ENCODE measurements at places on chromosomes 2 and 18.

DNA sequence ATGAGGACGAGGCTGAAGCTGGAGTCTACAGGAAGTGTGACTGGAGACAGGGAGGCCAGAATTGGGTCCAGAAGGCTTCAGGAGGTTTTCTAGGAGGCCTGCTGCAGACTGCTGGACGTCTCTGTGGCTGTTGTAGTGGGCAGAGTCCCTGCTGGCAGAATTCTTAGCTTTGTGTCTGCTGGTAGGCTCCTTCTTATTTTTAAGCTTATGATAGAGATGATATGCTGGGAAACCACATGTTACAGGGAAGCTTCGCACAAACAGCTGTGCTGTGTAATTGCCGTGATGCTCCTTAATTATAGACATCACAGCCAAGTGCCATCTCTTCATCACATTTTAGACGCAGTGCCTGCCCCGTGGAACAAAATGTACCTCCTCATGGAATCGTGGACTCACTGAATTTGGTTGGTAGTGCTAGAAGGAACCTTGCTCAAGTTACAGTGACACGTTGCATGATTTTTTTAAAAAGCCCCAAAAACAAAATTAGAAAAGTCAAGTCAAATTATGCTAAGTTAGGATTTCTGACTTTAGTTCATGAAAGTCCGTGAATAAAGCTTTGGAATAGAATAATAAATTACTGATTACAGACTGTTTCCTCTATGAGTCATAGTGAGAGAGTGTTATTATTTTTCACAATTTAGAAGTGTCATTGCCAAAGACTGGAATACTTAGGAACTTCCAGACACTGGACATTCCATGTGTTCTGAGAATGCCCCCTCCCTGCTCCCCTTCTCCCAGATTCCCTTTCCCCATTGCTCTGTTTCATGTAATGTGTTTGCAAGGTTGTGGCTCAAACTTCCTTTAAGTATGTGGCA, 144.1 kb downstream of the FHOD3 start:
- no peaks in the 10 kb centered on the region for H3K27me3 ChIP-seq
- DNase-seq: no peak
- peaks cover 22% of the 10 kb centered on the region for H3K4me1 ChIP-seq
- no peak overlapping the region for H3K4me3 ChIP-seq
- peak overlapping the region; percentile 72 for H3K27ac ChIP-seq

DNA sequence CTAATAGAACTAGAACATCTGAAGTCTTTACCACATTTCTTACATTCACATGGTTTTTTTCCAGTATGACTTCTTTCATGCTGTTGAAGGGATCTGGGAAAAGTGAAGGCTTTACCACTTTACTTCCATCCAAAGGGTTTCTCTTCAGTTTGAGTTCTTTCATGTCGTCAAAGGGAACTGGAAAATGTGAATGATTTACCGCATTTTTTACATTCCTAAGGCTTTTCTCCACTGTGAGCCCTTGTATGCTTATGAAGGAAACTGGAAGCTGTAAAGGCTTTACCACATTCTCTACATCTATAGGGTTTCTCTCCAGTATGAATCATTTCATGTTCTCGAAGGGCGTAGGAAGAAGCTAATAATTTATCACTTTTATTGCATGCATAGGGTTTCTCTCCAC, 46.7 kb downstream of the NBEAL1 start:
- H3K27ac ChIP-seq: no peak overlapping the region
- no peaks in the 10 kb centered on the region for H3K27me3 ChIP-seq

- no peaks in the 10 kb centered on the region for H3K36me3 ChIP-seq
- DNase-seq: no peak
- peaks cover 18% of the 10 kb centered on the region for H3K4me1 ChIP-seq
- H3K27me3 ChIP-seq: no peaks in the 10 kb centered on the region
Observed at GRCh38 chr18:51188024-51188701, 9.3 kb downstream of the MEX3C start.

- H3K4me3 ChIP-seq: no peak overlapping the region
- no peak overlapping the region for H3K27ac ChIP-seq
- no peaks in the 10 kb centered on the region for H3K27me3 ChIP-seq
- no peaks in the 10 kb centered on the region for H3K4me1 ChIP-seq
Observed at GRCh38 chr18:78965917-78966792, 13.5 kb upstream of the SALL3 start.

DNA sequence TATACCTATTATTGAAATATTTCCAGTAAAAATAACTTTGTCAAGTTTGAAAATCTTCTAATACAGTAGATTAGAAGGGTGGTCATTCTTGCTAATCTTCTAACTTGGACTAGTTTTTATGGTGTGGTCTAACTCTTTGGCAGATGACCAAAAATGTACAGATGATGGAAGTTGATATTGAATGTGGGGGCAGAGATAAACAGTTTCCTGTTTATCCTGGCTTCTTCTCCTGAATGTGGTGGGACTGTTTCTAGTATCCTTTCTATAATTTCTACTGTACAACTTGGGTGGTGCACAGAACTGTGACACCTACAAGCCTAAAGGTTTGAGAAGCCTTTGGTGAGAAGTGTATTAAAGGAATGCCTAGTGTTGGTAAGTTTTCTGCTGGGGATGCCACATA, 178.7 kb downstream of the PDE11A start:
- no peaks in the 10 kb centered on the region for H3K36me3 ChIP-seq
- no peak overlapping the region for H3K27ac ChIP-seq
- no peaks in the 10 kb centered on the region for H3K4me1 ChIP-seq
- no peak for DNase-seq
- H3K27me3 ChIP-seq: no peaks in the 10 kb centered on the region

GRCh38 chr2:222548992-222549391, 106.9 kb downstream of the FARSB start:
- H3K36me3 ChIP-seq: no peaks in the 10 kb centered on the region
- DNase-seq: no peak
- H3K4me3 ChIP-seq: no peak overlapping the region
- no peaks in the 10 kb centered on the region for H3K27me3 ChIP-seq
- no peak overlapping the region for H3K27ac ChIP-seq

GRCh38 chr2:241636182-241637017, 558 bp downstream of the THAP4 start:
- peak overlapping the region; percentile 82 for H3K4me3 ChIP-seq
- H3K27ac ChIP-seq: peak overlapping the region; percentile 100
- no peak for DNase-seq
- no peaks in the 10 kb centered on the region for H3K27me3 ChIP-seq

DNA sequence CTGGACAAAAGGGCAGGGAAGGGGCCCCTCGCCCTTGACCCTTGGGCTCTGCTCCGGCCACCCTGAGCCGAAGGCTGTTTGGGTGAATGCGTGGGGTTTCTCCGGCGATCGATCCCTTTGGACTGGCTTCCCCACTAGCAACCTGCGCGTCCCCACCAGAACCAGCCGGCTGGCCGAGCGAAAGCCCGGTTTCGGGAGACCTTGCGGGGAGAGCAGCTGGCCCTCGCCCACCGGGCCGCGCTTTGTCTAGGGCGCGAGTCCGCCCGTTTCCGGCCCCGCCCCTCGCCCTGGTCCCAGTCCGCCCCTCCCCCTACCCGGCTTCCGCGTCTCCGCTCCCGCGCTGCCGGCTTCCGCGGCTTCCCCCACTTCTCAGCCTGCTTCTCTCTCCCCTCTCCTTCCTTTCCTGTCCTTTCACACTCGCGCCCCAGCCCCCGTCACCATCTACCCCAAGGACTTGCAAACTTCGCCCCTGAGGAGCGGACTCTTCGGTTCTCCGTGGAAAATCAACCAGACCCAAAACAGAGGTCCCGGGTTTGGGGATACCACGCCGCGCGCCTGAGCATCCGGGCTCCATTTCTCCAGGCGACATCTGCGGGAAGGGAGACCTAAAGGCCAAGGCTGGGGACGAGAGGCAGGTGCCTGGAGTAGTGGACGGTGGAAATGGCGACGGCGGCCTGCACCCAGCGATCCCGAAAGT, 48.0 kb upstream of the ATP6V1B1 start:
- H3K27me3 ChIP-seq: peaks cover 40% of the 10 kb centered on the region
- peak overlapping the region; percentile 66 for H3K4me3 ChIP-seq
- no peak overlapping the region for H3K27ac ChIP-seq
- H3K36me3 ChIP-seq: no peaks in the 10 kb centered on the region
- peaks cover 29% of the 10 kb centered on the region for H3K4me1 ChIP-seq

DNA sequence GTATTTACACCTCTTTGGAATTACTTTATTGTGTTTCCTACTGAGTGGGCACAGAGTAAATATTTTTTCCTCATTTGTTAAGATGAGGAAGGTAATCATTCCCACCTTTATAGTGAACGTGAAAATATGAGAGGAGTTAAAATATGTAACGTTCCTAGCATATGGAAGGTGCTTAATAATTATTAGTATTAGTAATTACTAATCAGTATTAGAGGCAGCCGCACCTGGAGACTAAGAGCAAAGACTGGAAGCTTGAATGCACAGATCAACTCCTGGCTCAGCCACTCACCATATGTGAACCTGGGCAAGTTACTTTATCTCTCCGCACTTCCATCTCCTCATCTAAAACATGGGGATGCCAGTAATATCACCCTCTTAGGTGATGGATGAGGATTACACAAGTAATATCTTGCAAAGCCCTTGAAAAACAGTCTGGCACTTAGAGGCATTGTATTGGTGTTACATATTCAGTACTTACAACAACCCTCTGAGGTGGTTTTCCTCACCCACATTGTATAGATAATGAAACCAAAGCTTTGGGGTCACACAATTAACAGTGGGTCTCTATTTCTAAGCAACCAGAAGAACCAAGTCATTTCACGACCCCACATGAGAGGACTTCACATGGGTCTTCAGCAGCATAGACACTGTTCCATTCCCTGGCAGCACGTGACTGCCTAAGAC, 100.3 kb upstream of the KCTD1 start:
- no peak overlapping the region for H3K27ac ChIP-seq
- no peaks in the 10 kb centered on the region for H3K27me3 ChIP-seq
- DNase-seq: no peak
- no peaks in the 10 kb centered on the region for H3K36me3 ChIP-seq

DNA sequence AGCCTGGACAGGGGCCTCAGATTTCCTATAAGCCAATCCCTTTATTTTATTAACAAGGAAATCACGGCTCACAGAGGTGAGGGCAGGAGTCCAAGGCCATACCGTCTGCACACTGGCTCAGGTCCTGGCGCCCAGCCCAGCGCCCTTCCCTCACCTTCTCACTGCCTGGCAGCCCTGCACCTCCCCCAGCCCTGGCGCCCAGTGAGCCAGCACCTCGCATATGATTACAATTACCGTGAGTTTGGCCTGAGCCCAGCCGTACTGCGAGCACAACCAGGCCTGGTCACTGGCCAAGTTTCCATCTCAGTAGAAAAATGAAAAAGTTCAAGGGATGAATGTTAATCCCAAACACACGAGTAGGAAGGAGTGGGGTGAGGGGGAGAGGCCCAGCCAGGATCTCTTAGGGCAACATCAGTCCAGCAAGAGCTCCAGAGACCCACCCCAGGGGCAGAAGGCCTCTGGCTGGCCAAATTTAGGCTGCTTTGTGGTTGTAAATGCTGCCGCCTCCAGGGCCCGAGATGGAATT, 68.4 kb downstream of the MCFD2 start:
- no peaks in the 10 kb centered on the region for H3K36me3 ChIP-seq
- no peak overlapping the region for H3K4me3 ChIP-seq
- peaks cover 53% of the 10 kb centered on the region for H3K4me1 ChIP-seq

DNA sequence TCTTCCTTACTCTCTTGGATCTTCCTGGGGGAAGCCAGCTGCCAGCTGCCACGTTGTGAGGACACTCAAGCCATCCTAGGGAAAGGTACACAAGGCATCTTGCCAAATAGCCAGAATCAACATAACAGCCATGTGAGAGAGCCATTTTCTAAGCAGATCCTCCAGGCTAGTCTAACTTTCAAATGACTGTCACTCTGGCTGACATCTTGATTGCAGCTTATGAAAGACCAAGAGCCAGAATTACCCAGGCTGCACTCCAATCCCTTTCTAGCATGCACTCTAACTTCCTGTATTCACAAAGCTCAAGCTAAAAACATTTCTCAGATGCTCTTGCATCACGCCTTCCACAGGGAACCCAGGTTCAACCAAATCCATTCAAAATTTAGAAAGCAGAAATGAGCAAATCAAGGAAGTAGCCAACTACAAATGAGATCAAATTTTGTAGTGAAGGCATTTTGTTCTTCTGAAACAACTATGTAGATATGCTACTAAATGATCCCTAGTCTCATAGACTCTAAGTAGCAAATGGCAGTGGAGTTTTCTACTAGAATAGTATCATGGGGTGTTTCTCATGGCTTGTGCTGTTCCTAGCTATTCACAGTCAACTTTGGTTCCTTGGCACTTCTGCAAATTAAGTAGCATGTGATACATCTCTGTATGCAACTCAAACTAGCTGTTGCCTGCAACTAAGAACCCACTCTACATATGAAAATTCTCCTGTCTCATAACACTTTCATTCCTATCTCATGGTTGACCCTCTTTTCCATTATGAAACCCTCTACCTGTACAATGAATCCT, 281.9 kb downstream of the ZEB2 start:
- DNase-seq: no peak
- H3K36me3 ChIP-seq: no peaks in the 10 kb centered on the region
- no peaks in the 10 kb centered on the region for H3K27me3 ChIP-seq
- H3K4me3 ChIP-seq: no peak overlapping the region

DNA sequence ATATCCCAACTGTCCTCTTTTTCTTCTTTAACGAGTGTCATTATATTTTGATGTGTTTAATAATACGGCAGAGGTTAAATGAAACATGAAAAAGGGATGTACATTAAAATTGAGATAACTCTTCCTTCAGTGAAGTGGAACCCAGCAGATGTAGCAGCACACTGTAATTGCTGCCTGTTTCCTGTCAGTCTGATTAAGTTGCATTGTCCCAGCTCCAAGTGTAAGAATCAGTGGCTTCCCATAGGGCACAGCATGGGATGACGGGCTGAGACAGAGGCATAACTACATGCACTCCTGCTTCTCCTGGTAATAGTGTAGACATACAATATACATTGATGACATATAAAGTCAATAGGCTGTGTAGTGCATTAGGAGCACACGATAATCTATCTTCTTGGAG, 175.8 kb upstream of the TCF4 start:
- no peaks in the 10 kb centered on the region for H3K36me3 ChIP-seq
- H3K4me3 ChIP-seq: no peak overlapping the region
- no peaks in the 10 kb centered on the region for H3K27me3 ChIP-seq
- no peak for DNase-seq

Measured in esophagus squamous epithelium (tissue), 5 donors.